HEK293T (cell line): ENCODE measurements at places on chromosomes 1 and 21.

- no peak for DNase-seq
Observed at GRCh38 chr1:25811384-25812082, 8.2 kb upstream of the MTFR1L start.

- DNase-seq = peak; percentile 23
Observed at GRCh38 chr1:94240822-94241221, 3.4 kb upstream of the ARHGAP29 start.

DNA sequence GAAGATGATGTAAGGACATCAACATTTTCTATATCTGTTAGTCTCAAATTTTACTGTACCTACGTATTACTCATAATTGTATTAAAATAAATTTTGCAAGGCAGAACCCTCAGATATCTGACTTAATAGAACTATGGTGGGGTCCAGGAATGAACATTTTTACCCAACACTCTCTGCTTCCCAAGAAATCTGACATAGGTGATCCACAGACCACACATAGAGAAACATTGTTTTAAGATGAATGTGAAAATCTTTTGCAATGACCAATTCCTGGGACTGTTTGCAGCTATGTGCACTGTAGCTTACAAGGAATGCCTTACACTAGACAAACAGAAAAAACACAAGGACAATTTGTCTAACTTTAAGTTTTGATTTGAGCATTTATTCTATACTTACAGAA, 645.6 kb upstream of the ADGRL2 start:
- no peak for DNase-seq

- DNase-seq = no peak
Observed at GRCh38 chr1:45403298-45403697, 63.1 kb upstream of the MUTYH start.

DNA sequence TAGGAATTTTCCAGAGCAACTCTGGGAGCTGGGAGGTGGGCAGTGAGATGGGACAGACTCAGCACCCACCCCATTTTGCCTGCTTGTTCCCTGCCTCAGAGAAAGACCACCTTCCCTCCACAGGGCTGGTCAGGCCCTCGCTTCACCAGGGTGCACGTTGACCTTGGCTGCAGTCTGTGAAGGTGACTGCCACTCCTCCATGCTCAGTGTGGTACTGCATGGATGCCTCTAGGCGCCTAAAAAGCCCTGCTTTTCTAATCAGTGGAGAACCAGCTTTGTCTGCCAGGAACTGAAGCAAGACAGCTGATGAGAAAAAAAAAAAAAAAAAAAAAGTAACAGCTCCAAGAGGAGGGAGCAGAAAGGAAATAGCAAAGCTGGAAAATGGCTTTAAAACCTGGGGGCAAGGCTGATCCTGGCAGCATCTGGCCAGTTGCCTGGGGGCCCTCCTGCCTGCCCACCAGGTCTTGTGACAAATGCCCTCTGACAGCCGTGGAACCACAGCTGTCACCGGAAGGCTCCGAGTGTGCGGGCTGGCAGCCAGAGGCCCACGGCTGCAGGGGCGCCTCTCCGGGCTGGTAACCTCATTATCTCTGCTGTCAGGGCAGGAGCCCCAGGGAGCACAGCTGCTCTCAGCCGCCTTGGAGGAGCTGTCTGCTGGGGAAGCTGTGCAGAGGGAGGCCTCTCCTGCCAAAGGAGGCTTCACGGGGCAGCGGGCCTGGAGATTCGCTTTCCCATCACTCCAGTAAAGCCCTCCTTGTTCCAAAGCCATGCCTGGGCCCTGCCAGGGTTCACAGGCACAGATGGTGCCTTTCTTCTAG, 13.7 kb downstream of the KIAA1614 start:
- no peak for DNase-seq

DNA sequence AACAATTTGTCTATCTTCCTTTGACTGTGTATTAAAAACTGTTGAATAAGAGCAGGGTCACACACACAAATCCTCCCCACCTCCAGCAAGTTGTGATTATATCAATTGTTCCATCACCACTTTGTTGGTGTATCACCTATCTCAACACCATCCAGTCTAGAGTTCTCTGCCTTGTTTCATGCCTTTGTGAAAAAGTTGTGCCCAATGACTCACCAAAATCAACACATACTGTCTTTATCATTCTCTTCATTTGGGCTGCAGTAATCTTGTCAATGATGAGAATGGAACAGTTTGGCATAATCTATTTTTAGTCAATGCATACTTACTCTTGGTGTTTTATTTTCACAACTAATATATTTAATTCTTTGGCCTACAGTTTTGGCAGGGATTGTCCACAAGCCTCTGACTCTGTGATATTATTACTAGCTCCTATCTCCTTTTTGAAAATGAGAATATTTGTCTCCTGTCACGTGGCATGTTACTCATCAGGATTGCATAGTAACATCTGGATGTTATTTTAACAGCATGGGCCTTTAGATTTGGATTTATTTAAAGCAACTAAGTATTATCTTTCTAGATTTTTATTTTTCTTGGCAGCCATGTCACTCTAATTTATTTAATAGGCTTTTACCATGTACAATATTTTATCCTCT, 5.1 kb downstream of the C1orf87 start:
- no peak for DNase-seq

GRCh38 chr1:81183051-81183450, 617.7 kb upstream of the ADGRL2 start:
- no peak for DNase-seq

- no peak for DNase-seq
Observed at GRCh38 chr1:227559926-227560325, 3.4 kb upstream of the ZNF678 start.

DNA sequence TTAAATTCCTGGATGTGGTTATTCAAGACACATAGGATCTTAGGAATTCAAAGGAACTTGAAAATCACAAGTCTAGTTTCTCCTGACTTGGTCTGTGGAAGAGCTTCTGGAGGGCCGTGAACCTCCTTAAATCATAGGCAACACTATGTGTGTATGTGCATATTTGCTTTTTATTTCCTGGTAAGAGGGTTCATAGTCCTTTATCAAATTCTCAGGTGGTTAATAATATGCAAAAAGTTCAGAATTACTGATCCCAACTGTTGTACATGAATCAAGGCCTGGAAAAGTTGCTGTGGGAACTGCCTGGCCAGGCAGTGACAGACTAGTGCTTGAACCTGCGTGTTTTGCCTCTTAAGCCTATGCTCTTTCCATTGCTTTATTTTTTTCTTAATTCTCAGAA, 12.9 kb downstream of the MTR start:
- DNase-seq = no peak

GRCh38 chr21:32682696-32683474, 44.9 kb downstream of the SYNJ1 start:
- no peak for DNase-seq

DNA sequence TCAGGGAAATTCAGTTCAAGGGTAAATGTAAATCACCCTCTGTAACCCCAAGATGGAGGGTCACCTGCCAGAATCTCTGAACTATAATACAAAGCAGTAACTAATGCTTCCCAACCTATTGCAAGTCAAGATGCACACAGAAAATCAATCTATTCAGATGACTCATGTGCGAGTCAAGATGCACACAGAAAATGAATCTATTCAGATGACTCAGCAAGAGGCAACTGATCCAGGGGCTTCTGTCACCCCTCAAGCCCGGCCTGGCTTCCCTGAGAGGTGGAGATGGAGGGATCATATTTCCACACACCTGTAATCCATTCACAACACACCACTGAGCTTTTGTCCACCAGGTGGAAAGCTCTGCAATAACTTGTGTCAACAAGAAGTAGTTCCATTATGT, 17.4 kb upstream of the HIVEP3 start:
- no peak for DNase-seq

- DNase-seq = peak; percentile 34
Observed at GRCh38 chr1:9253004-9253403, 18.4 kb downstream of the H6PD start.

GRCh38 chr1:116323491-116323890, 49.6 kb upstream of the ATP1A1 start:
- no peak for DNase-seq

DNA sequence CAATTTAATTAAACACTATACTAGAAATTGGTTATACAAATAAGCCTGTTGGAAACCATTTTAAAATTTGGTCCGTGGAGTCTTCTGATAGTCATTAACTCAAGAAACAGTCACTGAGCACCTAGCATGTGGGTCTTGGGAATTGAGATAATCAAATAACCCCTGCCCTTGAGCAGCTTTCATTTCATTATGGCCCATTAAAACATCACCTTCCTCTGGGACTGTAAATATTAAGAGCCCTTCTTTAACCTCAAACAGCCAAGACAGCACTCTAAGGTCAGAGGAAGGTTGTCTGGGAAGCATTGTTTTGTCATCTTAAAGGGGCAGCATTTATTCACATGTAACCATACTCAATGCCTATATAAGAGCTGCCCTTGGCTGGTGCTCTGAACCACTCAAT, 610.3 kb upstream of the USP24 start:
- DNase-seq = no peak

DNA sequence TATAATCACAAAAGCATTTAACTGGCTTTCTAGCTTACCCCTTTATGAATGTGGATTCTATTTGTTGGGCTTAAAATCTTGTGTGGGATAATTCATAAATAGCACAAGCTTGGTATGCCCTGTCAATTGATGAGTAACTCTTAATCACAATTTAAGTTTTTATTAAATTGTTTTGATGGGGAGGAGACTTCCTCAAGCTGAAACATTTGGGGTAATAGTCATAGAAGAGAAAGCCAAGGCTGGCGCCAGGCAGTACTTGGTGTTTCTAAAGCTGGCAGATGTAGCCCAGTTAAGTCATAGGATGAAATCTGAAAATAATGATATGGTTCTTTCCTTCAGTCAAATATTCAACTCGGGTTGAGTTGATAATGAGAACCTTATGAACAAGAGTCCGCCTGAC, 167.2 kb downstream of the FMN2 start:
- DNase-seq = no peak

DNA sequence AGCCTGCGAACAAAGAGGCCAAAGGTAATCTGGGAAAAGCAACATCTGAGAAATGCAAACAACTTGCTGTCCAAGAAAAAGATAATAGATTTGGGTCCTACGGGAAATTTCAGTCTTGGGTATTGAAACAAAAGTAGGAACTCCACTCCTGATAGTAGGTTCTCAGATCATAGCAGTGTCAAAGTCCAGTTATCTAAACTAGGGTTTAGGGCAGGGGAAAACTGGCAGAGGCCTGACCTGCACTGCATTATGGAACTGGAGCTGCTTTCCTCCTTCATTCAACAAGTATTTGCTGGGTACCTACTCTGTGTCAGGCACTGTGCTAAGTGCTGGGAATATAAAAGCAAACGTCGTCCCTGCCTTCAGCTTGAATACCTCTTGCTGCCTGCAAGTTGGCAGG, 60.7 kb upstream of the NGF start:
- DNase-seq = no peak
